Central memory CD8-positive, alpha-beta T cell (primary cell): ENCODE measurements at places on chromosomes 1 and 21.

DNA sequence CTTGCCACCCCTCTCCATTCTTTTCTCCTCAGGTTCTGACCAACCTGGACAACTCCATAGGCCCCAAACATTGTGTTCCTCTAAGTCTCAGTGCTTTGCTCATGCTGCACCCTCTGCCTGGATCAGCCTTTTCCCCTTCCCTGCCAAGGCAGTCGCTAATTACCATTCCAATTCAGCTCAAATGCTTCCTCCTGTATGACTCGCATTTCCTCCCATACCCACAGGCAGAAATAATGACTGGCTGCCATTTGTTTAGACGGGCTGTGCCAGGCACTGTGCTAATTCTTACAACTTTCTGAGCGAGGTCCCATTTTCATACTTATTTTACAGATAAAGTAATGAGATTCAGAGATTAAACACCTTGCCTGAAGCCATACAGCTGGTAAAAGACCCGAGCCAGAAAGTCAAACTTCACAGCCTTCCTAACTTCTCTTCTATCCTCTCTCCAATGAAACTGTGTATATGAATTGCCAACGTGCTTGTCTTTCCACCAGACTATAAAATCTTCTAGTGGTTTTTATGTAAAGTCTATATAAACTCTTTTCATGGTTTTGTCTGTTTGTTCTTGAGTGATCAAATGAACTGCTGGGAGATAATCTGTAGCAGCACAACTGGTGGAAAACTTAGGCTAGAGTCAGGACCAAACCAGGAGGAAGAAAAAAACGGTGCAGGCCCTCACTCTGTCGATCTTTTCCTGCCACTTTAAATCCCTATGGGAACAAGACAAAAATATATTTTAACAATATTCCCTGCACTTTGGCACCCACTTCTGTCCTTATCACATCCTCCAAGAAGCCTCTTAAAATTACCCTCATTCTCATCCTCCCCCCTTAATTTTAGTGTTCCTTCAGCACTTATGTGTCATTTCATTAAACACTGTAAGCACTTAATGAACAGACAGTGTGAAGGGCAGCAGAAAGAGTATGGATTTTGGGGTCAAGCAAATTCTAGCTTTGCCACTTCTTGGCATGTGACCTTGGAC is 33.7 kb downstream of the RAB3B start:
- DNase-seq, result no peak

DNA sequence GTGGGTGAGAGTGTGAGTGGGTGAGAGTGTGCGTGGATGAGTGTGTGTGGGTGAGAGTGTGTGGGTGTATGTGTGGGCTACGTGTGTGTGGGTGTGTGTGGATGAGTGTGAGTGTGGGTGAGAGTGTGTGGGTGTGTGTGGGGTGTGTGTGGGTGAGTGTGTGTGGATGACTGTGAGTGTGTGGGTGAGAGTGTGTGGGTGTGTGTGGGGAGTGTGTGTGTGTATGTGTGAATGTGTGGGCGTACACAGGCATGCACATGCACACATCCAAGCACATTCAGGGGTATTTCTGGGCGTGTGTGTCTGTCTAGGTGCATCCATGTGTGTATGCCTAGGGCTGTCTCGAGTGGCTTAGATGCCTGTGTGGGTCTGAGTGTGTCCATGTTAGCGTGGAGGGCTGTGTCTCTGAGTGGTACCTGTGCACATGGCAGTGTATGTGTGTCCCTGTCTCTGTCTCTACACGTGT is 14.0 kb downstream of the SDC3 start:
- DNase-seq, result no peak

- DNase-seq, result no peak
These were observed 88.9 kb downstream of the CRB1 start for GRCh38 chr1:197356723-197357533.

- DNase-seq, result no peak
These were observed 46.9 kb upstream of the ADAM30 start for GRCh38 chr1:119943216-119943615.

- DNase-seq, result no peak
These were observed 45.5 kb upstream of the RCOR3 start for GRCh38 chr1:211213702-211214101.

DNA sequence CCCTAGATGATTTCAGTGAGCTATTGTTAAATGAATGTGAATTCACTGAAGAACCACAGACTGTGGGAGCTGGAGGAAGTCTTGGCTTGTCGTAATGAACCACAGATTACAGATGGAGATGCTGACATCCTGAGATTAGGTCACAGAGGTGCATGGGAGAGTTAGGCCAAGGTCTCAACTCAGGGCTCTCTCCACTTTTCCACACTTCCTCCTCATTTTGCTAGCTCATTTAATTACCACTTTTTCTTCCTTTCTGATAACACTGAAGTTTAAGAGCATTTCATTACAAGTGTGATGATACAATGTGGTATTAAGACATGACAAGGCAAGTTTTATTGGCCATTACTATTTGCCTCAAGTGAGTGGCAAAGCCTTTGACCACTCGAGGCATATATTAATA is 30.8 kb downstream of the ST6GALNAC3 start:
- DNase-seq, result no peak

DNA sequence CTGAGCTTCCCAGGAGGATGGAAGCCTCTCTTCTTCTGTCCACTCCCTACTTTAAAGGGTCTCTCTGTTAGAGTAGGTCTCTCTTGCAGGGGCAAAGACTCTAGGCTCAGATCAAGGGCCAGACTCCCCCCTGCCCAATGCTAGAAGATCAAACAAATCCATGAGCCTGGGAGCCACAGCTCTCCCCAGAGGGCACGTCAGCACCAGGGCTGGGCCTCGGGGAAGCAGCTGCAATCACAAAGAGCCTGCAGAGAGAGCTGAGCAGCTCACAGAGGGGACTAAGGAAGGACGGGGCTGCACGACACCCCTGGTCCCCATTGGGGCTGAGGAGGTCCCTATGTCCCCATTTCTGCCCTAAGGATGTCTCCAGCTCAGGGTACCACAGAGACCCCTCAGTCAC is 3.9 kb downstream of the CNTN2 start:
- DNase-seq, result no peak

DNA sequence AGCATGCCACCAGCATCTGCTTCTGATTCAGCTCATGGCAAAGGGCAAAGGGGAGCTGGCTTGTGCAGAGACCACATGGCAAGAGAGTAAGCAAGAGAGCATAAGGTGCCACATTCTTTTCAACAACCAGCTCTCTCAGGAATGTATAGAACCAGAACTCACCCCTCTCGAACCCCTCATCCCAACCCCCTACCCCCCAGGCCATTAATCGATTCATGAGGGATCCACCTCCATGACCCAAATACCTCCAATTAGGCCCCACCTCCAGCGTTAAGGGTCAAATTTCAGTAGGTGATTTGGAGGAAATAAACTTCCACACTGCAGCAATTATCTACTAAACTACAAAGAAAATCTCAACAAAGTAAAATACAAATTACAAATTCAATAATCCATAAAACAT is 32.2 kb upstream of the LRRC7 start:
- DNase-seq, result no peak

- no peak for DNase-seq
These were observed 56.2 kb downstream of the DDX20 start for GRCh38 chr1:111811891-111812290.

DNA sequence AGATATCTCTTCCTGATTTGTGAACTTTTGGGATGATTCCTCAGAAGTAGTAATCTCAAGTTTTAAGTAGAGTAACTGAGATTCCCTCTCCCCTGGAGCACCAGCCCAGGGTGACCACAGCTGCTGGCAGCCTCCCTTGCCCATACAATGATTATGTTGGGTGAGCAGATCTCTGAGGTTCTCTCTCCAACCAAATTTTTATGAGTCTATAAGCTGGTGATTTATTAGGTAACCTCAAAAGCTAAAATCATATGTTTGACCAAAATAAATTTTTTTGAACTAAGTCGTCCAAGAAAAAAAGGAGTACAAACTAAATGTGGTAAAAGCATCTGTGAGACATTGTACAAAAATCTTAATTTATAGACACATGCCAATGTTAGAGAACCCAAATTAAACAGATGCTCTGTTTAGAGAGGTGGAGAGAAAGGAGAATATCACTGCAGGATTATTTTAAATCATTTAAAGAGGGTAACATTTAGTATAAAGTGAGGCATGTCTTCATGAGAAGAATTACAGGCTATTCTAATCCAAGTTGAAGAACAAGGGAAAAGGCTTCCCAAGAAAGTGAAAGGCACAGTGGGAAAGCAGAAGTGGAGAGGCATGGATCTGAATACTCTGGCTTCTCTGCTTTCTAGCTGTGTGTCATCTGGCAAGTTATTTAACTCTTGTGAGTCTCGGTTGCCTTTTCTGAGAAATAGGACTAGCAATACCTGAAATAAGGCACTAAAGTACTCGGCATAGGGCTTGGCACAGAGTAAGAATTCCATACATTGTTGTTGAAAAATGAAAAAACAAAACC is 2.5 kb downstream of the AKNAD1 start:
- no peak for DNase-seq

DNA sequence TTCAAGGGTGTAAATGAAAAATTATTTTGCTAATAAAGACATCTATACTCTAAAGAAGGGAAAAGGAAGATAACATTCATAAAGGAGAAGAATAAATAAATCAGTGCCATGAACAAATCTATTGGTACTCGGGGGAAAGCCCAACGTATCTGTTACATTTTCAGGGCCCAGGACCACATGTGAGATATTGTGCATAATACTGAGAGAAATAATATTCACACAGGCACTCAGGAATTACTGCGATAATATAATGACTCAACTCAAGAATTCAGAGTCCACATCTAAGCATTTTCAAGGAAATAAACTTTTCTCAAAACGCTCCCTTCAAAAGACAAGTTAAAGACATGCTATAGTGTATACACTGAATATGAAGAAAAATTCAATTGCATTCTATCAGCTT is 108.8 kb downstream of the SMYD2 start:
- DNase-seq, result no peak

GRCh38 chr21:37593740-37594471 is 227.3 kb downstream of the DYRK1A start:
- no peak for DNase-seq

DNA sequence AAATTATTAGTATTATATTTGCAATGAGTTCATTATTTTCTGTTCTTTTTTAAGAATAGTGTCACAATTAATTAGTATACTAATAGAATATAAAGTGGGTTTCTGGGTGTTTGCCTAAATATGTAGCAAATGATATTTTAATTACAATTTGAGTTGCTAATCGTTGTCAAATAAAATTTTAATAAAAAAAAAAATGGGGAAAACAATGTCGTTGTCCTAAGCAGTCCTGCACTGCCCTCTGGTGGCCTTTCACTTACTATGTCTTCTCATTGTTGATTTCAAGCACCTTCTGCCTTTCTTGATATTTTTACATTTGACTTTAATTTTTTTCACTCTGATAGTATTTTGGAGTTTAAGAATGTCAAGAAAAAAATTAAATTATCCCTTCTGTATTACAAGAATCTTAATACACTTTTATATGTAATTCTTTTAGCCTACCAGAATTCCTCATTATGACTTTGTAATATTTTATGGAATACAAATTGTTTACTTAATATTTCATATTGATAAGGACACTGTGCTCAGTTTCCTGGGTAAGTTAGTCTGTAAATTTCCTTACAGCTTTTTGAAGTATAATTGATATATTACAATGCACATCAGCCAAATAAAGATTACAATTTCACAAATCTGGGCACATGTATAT is 104.5 kb upstream of the FMN2 start:
- DNase-seq, result no peak

- no peak for DNase-seq
These were observed 30.6 kb downstream of the CDKN2C start for GRCh38 chr1:51000651-51001050.

DNA sequence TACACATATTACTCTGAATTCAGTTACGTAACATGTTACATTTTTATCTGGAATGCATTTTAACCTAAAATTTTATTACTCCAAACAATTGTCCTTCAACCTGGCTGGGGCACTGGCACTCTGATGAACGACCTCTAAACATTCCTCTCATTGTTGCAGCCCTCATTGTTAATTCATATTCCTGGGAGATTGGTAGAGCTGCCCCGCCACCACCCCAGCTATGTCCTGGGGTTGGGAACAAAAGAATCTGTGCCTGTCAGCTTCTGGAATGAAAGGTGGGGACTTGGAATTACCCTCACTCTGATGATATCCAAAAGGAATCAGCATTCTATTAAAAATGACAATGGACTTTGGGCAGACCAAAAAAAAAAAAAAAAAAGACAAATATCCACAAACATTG is 38.0 kb upstream of the DESI2 start:
- no peak for DNase-seq

GRCh38 chr1:195866781-195867222 is 741.4 kb downstream of the KCNT2 start:
- no peak for DNase-seq

DNA sequence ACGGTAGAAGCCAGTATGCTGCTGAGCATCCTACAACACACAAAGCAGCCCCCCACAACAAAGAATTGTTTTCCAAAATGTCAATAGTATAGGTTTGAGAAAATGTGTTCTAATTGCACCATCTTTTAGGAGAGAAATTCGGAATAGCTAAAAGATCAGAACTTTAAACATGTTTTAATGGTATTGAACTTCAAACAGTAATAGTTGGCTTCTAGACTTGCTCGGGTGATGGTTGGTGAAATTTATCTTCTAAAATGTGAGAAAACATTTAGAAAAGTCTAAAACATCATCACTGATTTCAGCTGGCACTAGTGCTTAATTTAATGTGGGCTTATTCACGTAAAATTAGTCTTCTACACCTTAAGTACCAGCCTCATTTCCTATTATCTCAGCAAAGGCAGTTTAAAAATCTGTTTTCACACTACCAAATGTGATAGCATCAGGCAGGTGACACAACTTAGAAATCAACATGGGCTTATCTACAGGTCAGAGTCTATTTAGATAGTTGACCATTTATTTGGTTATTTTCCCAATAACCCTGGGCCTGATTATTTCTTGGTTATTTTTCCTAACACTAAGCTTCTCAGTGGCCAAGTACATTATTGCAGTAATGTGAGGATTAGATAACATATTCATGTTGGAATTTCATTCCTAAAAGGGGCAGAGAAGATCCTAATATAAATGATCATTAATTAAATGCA is 399.3 kb upstream of the PKN2 start:
- DNase-seq, result no peak

GRCh38 chr1:113931451-113931851 is 2.3 kb downstream of the HIPK1 start:
- no peak for DNase-seq

- DNase-seq, result no peak
These were observed 14.4 kb downstream of the CXADR start for GRCh38 chr21:17527240-17527639.

DNA sequence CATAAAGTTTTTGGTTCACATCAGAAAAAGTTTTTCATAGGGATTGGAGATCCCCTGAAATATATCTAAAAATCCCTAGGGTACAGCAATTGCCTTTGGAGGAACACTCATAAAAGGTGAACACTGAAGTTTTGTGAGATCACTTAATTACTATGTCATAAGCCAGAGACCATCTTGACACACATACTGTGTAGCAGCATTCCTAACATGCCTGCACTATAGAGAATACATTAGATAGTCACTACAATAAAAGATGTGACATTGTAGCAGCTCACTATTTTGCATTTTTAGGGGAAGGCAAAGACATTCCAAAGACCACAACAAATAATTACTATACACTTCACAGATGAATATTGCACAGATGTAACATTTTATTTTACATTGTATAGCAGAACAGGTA is 779.9 kb downstream of the KCNT2 start:
- no peak for DNase-seq
